ENCODE measurements at places on chromosomes 16 and 17. TPM values are rescaled to one million over a fixed set of nuclear protein-coding genes. Genes with fewer than 3 reads are reported as not detected.

SPATA32 gene
- not detected for polyA plus RNA-seq

- H3K36me3 ChIP-seq: no peaks in the 10 kb centered on the region
- no peaks in the 10 kb centered on the region for H3K27me3 ChIP-seq
- no peak for DNase-seq
- no peaks in the 10 kb centered on the region for H3K4me1 ChIP-seq
- no peak overlapping the region for H3K4me3 ChIP-seq
These were observed 69.6 kb downstream of the RBFOX3 start for GRCh38 chr17:79541056-79541850.

DNA sequence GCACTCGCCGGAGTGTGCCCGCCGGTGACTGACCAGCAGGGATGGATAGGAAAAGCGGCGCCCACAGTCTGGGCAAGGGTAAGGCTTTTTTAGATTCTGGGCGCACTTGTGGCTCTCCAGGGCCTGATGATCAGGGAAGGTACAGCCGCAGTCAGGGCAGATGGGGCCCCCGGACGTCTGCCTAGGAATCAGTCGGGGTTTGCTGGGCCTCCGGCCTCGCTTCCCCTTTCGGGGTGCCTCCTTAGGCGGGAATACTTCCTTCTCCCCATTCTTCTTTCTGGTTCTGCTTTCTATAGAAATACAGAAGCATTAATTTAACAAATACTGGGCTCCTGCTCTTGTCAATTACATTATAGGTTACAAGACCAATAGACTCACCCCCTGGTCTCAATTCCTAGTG lies 5.0 kb downstream of the ZNF689 start:
- no peaks in the 10 kb centered on the region for H3K27me3 ChIP-seq
- peak overlapping the region; percentile 47 for H3K27ac ChIP-seq
- peaks cover 66% of the 10 kb centered on the region for H3K4me1 ChIP-seq
- H3K36me3 ChIP-seq: peaks cover 30% of the 10 kb centered on the region
- no peak overlapping the region for H3K4me3 ChIP-seq

CHD9NB gene
- polyA plus RNA-seq: not detected

C16orf87 gene
- 6.1 TPM for polyA plus RNA-seq

TBC1D3B gene
- not detected for polyA plus RNA-seq

GRCh38 chr16:2774161-2774891 lies 2.8 kb downstream of the ELOB start:
- no peaks in the 10 kb centered on the region for H3K27me3 ChIP-seq
- DNase-seq: no peak
- H3K4me1 ChIP-seq: peaks cover 37% of the 10 kb centered on the region
- H3K4me3 ChIP-seq: no peak overlapping the region
- peaks cover 49% of the 10 kb centered on the region for H3K36me3 ChIP-seq

Measured in CD14-positive monocyte (primary cell).